H7 (cell line): ENCODE measurements at places on chromosomes 7 and 10. TPM values are rescaled to one million over a fixed set of nuclear protein-coding genes. Genes with fewer than 3 reads are reported as not detected.

DNA sequence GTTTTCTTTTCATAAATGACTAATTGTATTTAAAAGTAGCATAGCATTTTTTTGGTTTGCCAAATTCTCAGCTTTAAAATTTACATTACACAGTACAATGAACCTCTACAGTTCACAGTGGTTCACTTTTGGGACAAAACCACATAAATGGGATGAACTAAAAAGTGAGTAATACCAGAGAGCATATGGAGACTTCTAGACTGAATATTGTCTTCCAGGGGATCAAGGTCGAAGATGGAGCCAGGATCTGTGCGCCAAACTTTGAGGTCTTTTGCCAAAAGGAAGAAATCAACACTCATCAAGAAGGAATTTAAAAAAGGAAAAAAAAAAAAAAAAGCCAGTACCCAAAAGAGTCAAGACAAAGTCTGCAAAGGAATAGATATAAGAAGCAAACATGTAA lies 87.5 kb downstream of the NEBL start:
- DNase-seq: no peak

- DNase-seq: peak; percentile 73
These were observed 220.9 kb upstream of the MKLN1 start for GRCh38 chr7:131106681-131107336.

GRCh38 chr7:3888096-3888495 lies 587.0 kb downstream of the SDK1 start:
- no peak for DNase-seq

DNA sequence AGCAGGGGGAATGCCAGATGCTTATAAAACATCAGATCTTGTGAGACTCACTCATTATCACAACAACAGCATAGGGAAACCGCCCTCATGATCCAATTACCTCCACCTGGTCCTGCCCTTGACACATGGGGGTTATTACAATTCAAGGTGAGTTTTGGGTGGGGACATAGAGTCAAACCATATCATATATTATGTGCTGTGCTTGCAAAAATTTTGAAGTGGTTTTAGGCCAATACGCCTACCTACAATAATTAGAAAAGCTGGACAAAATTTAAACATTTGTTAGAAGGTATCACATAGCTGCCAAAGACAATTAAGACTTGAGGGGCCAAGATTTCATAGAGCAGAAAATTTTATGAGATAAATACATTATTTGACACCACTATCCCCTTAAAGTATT lies 29.5 kb downstream of the NPSR1 start:
- DNase-seq: no peak

- DNase-seq: no peak
These were observed 138.1 kb downstream of the KIAA1217 start for GRCh38 chr10:24346877-24347519.

DNA sequence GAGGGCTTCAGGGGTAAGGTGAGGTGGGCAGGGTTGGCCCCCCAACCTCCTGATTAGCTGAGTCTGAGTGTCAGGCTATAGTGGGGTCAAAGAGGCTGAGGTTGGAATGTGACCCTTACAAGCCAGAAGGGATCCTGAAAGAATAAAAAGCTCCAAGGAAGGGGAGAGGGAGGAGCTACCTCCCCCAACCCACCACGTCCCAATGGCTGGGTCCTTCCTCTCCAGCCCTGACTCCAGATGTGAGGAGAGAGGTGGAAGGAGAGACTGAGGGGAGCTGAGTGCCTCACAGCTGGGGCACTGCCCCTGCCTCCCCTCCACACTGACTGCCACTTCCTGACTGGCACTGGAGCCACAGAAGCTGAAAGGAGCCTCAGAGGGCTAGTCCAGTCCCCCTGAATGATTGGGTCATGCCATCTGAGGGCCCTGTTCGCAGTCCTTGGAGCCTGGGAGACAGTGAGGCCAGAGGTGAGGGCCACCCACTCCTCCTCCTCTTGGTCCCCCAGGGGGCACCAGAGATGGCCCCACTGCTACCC lies 20.6 kb downstream of the IMPDH1 start:
- peak; percentile 57 for DNase-seq

DNA sequence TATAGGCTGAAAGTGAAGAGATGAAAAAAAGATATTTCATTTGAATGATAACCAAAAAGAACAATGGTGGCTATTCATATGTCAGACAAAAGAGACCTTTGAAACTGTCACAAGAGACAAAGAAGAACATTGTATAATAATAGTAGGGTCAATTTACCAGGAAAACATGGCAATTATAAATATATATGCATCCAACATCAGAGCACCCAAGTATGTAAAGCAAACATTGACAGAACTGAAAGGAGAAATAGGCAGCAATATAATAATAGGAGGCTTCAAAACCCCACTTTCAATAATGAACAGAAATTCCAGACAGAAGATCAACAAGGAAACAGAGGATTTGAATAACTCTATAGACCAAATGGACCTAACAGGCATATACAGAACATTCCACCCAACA lies 876.2 kb downstream of the GRID1 start:
- no peak for DNase-seq

DNA sequence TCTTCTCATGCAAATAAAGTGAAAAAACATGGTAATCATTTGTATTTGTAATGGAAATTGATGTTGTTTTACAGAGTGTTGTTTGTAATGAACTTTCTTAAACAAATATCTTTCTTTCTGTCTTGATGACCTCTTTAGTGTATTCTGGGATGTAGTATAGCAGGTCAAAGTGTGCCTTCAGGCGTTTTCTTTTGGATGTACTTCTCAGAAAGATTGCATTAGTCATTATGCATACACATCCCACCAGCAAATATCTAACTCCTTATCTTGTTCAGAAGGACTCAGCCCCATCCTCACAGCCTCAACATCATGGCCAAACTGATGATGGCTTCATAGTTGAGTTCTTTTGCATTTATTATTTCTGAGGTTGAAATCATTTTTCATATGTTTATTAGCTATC lies 124.7 kb downstream of the LRRC18 start:
- DNase-seq: no peak

Gene PARD3
- total RNA-seq: 51.1 and 62.8 TPM in 2 replicates

Gene EGFR
- 3.1 and 6.3 TPM in 2 replicates for total RNA-seq

Gene FKBP6
- total RNA-seq: 0.10 TPM in 1 of 2 replicates, not detected in the other

GRCh38 chr10:116774728-116775151 lies 32.4 kb upstream of the HSPA12A start:
- no peak for DNase-seq

GRCh38 chr10:1249142-1249920 lies 193.1 kb downstream of the WDR37 start:
- DNase-seq: no peak

GRCh38 chr7:131591687-131592319 lies 35.4 kb upstream of the PODXL start:
- peak; percentile 68 for DNase-seq

Gene GPR158
- total RNA-seq: 0.35 and 0.44 TPM in 2 replicates

DNA sequence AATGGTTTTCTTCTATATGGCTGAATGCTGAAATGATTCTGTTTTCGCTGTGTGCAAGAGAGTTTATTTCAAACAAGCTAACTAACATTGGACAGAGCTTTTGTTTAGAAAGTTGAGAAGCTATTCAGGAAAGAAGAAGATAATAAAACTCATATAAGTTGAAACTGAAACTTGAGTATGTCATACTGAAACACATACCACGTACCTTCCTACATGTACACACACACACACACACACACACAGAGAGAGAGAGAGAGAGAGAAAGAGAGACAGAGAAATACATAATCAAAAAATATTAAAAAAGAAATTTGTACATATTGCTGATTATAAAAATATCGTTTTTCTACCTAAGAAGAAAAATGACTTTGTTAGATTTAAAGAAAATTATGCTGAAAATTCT lies 561.9 kb upstream of the KCND2 start:
- no peak for DNase-seq

Gene OR2F1
- total RNA-seq: not detected in 2 replicates

DNA sequence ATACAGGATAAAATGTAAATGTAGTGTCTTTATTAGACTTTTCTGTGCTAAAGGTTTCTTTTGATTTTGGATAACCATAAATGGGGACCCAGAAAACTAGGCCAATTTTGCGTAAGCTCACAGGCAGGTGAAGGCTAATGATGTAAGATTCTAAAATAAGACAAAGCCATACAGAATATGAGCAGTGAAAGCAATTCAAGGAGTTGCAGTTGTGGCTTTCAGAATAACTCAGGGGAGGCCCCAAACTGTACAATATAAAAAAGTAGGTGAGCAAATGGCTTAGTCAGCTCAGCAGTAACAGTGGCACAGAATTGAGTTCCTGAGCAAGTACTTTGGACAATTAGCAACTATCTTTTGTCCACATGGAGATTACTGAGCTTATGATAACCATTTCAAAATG lies 81.7 kb upstream of the NRP1 start:
- DNase-seq: no peak

Gene TMEM213
- not detected in 2 replicates for total RNA-seq

Gene ZNF365
- total RNA-seq: not detected in 2 replicates

- no peak for DNase-seq
These were observed 12.8 kb downstream of the FLNC start for GRCh38 chr7:128842674-128843641.

Gene SHH
- 1.5 and 4.6 TPM in 2 replicates for total RNA-seq

Gene UNCX
- total RNA-seq: not detected in 2 replicates

Gene COPG2
- 45.7 and 64.3 TPM in 2 replicates for total RNA-seq

GRCh38 chr7:86592185-86592584 lies 51.5 kb upstream of the GRM3 start:
- no peak for DNase-seq

- no peak for DNase-seq
These were observed 21.0 kb downstream of the DOCK4 start for GRCh38 chr7:112185005-112185834.

Gene PTF1A
- total RNA-seq: 0.38 and 0.48 TPM in 2 replicates

DNA sequence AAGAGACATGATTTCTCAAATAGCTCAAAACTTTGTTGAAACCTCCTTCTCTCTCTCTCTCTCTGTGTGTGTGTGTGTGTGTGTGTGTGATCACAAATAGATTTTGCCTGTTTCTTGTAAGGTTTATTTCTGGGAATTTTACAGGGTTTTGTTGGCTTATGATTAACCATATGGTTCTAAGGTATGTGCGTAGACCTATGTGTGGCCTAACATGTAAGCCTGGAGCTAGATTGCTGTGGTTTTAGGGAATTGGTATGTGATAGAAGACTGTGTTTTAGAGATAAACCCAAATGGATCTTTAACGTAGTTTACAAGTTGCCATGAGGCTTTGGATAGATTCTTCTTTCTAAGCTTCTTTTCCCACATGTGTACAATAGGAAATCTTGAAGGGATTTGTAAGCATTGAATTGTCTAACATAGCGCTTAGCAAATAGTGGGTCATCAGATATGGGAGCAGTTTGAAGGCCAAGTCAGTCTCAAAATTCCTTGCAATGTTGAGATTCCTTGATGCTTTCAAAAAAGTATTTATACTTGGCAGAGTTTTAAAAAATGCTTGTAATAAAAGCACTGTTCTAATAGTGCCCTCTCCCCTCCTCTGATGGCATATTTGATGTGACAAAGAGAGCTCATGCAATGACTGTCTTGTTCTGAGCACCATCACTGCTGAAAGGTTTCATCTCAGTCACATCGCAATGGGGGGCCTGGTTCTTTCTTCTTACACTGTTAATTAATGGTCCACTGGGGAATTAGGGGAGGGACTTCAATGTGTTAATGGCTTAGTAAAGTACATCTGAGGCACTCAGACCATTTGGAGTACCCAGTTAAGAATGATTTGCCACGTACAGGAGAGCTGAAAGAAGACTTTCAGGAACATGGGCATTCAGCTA lies 118.2 kb downstream of the SNX10 start:
- DNase-seq: no peak

DNA sequence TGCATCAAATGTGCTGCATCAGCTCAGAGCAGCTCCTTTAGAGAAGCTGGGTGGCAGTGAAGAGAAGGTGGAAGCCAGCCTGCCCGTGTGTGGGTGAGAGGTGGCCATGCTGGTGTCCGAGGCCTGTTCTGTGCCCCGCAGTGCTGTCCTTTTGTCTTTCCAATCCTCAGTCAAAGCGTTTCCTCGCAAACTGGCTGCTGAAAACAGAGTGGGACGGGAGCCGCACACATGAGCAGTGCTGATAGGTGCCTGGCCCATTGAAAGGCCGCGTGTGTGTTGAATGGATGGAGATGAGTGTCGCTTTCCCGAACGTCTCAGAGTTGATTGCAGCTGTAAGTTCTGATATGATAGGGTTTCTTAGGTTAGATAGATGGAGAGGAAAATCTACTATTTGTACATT lies 39.3 kb downstream of the WDR37 start:
- DNase-seq: no peak

GRCh38 chr10:81865581-81865980 lies 9.4 kb upstream of the NRG3 start:
- peak; percentile 53 for DNase-seq

Gene NCF1
- 0.31 and 0.70 TPM in 2 replicates for total RNA-seq

GRCh38 chr10:68235111-68235510 lies 3.2 kb upstream of the ATOH7 start:
- no peak for DNase-seq

DNA sequence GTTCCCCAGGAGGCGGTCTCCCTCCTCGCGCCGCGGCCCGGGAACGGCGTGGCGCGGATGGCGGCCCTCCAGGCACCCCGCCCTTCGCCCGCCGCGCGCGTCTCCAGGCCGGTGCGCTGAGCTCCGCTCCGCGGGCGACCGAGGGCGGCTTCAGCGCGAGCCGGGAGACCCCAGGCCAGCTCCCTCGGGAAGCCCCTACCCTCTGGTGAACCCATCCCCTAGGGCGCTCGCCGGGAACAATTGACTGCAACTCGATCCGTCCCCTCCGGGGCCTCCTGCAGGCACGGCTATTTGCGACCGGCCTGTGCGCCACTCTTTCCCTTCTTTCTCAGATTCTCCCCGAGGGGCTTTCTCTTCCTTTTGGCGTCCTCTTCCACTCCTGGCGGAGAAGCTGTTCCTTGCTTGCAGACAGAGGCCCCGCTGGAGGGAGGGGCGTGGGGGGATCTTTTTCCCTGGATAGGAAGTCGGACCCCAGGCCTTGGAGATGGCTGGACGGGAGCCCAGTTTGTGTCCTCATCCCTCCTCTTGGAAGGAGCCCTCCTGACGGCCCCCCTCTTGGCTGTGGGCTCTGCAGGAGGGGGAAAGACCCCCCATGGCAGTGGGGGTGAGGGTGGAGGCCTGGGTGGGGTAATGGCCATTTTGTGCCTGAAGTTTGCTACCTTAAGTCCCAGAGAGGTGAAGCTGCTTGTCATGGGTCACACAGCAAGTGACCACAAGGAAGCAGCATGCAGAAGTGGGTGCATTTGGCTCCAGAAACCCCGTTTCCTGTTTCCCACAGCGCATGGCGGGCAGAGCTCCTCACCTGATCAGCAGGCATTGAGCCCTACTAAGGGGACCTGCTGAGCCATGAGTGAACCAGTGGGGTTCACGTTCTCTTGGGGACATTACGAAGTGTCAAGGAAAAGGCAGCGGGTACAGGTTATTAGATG lies 171.2 kb upstream of the TNRC18 start:
- DNase-seq: peak; percentile 92

Gene AKR1C3
- 1.00 and 2.6 TPM in 2 replicates for total RNA-seq

DNA sequence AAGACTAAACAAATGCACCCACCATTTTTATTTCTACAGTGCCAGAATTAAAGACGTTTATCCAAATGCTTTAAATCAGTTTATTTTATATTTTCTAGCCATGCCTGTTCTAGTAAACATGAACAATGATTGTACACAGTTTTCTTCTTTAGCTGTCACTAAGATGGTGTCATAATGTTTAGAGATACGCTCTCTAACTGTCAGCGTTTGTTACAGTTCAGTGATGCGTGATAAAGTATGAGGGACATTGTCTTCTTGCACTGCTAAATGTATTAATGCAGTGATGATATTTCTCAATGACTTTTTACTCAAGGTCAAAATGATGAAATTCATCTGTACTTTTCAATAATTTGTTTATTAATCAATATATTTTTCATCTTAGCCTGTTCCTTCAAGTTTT lies 513.6 kb downstream of the ATRNL1 start:
- DNase-seq: no peak
